Mesenteric fat pad (tissue), 1 donor: ENCODE measurements at places on chromosomes 1 and 21. TPM values are rescaled to one million over a fixed set of nuclear protein-coding genes. Genes with fewer than 3 reads are reported as not detected.

ADORA1 gene
- total RNA-seq: 2.7 TPM

TLR5 gene
- 10.5 TPM for total RNA-seq

C1orf105 gene
- not detected for total RNA-seq

KRTAP13-2 gene
- not detected for total RNA-seq

ACTA1 gene
- not detected for total RNA-seq

CD52 gene
- total RNA-seq: 27.1 TPM

GPR89A gene
- 13.1 TPM for total RNA-seq

FLAD1 gene
- total RNA-seq: 43.7 TPM

DENND2C gene
- total RNA-seq: 2.6 TPM

OR10Z1 gene
- total RNA-seq: not detected

NBPF4 gene
- total RNA-seq: not detected

LINGO4 gene
- total RNA-seq: not detected

IL20 gene
- total RNA-seq: not detected

- DNase-seq: no peak
Observed at GRCh38 chr1:64823691-64824476, 79.0 kb downstream of the RAVER2 start.

DNA sequence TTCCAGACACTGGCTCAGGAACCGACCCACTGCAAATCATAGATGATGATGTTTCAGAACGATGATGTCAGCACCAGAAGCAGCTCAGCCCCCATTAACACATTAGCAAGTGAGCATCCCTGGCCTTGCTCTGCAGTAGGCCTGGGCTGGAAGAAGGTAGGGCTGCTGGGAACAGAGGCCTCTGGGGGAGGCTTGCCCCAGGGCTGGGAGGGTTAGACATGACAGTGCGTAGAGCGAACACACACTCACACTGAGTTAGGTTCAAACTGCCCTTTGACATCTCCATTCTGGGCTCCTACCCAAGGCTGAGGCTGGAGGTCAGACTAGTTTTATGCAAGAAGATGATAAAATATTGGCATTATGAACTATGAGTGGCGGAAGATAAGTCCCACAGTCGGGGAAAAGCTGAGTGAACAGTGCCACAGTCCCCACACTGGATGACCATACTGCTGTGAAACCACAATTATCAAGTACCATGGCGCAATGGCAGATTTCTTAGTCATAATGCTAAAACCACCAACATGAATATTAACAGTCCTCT lies 91.1 kb downstream of the DMRTB1 start:
- DNase-seq: peak; percentile 81

DNA sequence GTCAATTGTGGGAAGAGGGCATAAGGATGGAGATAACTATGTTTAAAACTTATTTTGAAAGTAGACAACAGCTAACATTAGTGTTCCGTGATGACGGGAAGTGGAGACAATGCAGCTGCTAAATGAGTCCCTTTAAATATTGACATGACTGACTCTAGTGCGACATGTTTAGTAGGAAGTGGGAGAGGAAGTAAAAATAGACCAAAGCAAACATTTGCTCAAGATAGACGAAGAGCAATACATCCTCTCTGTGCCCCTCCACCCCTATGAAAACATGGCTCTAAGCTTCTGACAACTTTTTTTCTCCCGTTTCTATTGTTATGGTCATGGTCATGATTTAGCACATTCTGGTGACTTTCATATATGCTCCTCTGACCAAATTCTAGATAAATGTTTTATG lies 60.0 kb upstream of the HMCN1 start:
- DNase-seq: no peak

DNA sequence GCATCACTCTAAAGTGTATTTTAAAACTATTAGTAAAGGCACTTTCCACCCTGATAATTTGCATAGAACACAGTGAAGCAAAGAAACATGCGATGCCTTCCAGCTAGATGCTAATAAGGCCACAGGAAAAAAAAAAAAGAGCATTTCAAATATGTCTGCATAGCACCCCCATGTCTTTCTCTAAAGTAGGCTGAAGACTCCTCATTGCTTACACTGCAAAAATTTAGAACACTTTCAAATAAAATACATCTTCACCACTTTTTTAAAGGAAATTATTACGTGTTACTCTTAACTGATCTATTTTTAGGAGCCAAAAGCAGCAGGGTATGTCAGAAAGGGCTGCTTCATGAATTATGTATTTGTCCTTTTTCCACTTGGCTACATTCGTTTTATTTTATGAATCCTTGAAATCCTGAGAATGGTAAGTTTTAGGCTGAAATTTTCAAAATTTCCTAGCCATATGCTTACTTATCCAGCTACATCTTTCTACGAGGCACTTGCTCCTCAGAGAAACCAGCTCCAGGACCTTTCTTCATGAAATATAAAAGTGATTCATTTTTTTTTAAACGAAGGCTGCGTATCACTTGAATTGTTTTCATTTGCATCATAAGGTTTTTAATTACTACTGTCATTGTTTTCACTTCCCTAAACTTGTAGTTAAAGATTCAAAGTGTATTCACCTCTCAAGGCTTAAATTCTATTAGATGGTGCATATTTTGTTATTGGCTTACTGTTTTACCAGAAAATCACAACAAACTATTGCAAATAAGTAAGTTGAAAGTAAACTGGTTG lies 513.0 kb downstream of the PTPRC start:
- no peak for DNase-seq

DNA sequence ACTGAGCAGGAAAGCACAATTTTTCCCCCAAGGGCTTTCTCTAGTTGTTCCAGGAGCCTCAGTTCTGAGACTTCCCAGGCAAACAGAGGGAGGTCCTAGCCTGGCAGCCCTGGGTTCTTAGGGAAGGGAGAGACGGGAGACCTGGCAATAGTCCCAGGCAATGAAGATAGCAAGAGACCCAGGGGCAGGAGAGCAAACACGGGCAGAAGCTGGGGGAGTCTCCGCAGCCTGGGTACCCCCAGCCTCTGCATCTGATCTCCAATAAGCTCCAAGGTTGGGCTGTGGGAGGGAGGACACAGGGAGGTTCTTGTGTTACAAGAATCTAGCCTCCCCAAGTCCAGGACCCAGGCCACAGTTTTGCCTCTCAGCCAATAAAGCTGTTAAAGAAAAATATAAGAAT lies 2.4 kb downstream of the BLACAT1 start:
- no peak for DNase-seq

- DNase-seq: no peak
Observed at GRCh38 chr1:84724128-84724860, 34.0 kb upstream of the SSX2IP start.

DNA sequence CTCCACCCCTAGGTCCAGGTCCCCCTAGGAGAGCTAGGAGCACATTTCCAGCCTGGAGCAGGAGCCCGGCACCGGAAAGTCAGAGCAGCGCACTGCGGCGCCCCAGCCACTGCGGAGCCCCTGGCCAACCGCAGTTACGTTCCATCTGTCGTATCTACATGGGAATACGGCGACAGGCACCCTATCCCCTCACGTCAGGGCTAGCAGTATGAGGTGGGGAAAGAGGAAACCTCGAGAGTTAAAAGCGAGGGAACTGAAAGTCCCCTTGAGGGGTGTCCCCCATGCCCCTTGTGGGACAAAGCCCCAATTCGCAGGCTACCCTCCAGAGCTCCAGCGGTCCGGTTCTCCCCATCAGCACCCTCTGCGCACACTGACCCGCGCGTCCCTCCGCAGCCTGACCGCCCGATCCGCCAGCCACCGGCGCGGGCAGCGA lies 995 bp downstream of the COLGALT2 start:
- no peak for DNase-seq

GRCh38 chr1:47178020-47178419 lies 11.8 kb downstream of the PDZK1IP1 start:
- peak; percentile 60 for DNase-seq

GRCh38 chr1:42085596-42085995 lies 67.6 kb upstream of the GUCA2B start:
- no peak for DNase-seq

GRCh38 chr1:1770102-1770501 lies 8.2 kb downstream of the NADK start:
- no peak for DNase-seq

DNA sequence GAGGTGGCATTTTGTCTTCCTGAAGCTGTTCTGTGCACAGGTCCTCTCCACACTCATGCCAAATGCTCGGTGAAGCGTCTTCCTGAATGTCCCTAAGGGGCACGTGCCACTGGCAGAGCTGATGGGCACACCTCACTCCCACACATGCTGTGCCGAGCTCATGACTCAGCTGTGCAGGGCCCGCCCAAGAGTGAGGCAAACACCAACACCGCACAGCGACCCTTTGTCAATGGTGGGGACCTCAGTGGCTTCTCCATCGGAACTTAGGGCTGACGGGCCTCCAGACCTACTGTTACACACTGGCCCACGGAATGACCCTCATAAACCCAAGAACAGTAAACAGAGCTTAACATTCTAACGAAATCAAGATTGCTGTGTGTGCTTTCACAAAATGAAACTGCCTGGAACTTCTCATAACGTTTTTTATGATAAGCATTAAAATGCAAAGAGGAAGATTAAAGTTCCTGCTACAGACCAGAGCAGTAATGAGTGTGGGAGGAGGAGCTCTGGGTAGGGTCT lies 89.3 kb downstream of the SIM2 start:
- no peak for DNase-seq

GRCh38 chr1:171716616-171717015 lies 25.2 kb downstream of the VAMP4 start:
- no peak for DNase-seq

GRCh38 chr21:27586986-27587385 lies 620.1 kb upstream of the ADAMTS5 start:
- no peak for DNase-seq

- no peak for DNase-seq
Observed at GRCh38 chr1:183025782-183026774, 2.9 kb downstream of the LAMC1 start.

- DNase-seq: no peak
Observed at GRCh38 chr1:192936313-192937018, 122.7 kb downstream of the UCHL5 start.

GRCh38 chr1:233244183-233244582 lies 51.3 kb downstream of the PCNX2 start:
- no peak for DNase-seq

DNA sequence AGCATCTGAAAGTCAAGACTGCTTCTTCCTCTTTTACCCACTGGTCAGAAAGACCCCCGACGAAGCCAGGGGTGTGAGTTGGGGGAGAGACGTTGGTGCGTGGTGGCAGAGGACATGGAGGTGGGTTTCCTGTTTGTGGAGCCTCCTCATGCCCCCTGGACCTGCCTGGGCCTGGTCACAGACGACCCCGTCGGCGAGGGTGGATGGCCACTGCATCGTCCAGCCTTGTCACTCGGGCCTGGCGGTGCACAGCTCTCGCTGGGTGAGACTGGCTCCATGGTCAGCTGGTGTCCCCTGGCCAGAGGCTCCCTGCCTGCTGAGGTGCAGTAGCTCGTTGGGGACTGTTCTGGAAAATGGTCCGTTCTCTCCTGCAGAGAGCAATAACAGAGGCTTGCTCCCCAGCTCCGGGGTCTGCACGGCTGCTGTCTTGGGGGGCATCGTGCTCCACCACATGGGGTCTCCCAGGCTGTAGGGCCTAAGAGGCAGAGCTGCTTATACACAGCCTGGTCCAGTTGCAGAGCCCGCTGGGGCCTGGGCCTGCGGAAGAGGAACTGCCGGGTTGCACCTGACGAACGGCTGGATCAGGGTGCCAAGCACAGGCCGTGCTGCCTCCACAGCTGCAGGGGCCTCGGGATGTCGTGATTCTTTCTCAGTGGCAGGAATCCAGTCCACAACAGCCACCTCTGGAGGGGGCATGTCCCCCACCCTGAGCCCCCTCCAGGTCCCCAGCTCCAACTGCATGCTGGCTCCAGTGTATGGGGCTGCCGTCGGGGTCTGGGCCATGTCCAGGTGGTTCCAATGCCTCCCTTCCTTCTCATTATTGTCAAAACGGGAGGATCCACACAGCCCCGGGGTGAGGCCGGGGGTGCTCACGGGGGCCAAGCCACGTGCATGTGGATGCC lies 18.0 kb upstream of the ACTRT2 start:
- peak; percentile 89 for DNase-seq

DNA sequence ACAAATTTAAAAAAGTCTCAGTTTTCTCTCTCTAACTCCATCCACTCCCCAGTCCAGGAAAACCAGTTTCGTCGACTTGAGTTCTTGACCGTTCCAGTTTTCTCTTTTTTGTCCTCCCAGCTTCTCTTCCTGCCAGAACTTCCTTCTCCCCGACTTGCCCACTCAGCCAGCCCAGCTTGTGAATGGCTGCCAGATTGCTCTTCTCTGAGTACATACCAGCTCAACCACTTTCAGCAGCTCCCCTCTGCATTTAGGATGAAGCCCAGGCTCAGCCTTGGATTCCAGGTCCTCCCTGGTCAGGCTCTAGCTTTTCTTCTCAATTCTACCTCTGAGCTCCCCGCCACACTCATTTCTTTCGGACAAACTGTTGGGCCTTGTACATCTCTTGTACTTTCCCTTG lies 1.4 kb downstream of the DIO1 start:
- DNase-seq: no peak

DNA sequence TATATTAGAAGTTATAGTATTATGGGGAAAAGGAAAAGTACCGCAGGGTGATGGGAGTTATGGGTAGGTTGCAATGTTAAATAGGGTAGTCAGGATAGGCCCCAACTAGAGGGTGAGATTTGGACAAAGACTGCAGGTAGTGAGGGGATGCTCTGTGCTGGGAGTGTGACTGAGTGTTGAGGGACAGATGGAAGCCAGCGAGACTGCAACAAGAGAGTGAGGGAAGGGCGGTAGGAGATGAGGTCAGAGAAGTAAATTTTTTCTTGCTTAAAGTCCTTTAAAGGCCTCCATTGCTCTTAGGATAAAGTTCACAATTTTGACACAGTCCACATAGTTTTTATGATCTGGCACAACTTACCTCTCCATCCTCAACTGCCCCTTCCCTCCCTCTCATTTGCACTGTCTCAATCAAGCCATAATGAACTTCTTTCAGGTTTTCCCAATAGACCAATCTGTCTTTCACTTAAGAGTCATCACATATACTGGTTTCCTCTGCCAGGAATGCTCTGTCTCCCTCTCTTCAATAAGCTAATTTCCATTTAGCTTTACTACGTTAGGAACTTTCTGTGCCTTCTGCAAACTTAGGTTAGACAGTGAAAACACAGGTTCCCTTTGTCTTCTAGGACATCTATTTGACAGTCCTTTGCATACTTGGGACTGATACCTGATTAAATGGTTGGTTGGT lies 237.7 kb upstream of the CACYBP start:
- no peak for DNase-seq

DNA sequence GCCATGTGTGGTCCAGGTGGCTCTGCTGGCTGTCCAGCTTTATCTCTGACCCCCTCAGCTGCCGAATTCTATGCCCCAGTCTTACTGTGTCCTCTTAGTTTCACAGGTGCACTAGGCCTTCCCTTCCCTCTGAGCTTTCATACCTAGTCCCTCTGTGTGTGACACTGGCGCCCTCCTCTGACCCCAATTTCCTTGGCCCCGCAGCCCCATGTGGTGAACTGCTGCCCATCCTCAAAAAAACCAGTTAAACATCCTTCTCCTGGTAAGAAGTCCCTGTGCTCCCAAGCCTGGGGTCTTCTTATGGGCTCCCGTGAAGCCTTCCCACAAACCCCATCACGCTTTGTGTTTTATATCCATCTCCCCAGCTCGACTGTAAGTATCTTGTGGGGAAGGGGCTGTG lies 93.9 kb upstream of the TSPAN2 start:
- DNase-seq: no peak
